ENCODE measurements at places on chromosomes 7 and 10. TPM values are rescaled to one million over a fixed set of nuclear protein-coding genes. Genes with fewer than 3 reads are reported as not detected.

- H3K4me1 ChIP-seq, result no peaks in the 10 kb centered on the region
- H3K4me3 ChIP-seq, result no peak overlapping the region
- H3K27me3 ChIP-seq, result no peaks in the 10 kb centered on the region
- H3K27ac ChIP-seq, result no peak overlapping the region
- H3K36me3 ChIP-seq, result no peaks in the 10 kb centered on the region
Measured at GRCh38 chr7:33155811-33156210, 26.4 kb downstream of the BBS9 start.

OR9A2 gene
- polyA plus RNA-seq, result not detected

TRPV5 gene
- not detected for polyA plus RNA-seq

DNA sequence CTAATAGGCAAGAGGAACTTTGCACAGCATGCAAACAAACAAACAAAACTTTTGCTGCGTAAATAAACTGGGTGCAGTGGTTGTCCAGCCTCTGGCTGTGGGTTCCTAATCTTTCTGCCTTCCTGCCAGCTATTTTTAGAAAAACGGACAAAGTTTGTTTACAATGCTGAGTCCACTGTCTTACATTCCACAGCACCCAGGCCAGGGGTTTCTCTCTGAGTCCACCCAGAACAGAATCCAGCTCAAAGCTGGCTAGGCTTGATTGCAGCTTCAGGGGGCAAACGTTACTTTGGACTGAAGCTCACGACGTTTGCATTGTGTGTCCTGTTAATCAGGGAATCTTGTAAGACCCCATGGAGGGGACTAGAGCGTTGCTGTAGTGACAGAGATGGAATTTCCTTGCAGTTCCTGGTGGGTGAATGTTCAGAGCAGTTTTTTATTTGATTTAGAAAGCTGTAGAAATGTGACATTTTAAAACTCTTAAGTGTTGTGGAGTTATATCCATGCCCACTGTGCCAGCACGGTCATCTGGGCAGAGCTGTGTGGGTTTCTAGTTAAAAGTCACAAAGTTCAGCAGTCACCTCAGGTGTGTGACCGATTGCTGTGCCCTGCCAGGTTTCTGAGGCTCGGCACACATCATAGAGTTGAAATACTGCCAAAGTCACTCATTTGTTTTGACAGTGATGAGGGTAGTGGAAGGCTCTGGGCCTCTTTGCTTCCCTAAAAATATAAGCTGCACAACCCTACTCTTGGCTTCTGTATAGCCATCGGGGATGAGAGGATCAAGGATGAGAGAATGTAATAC is 247.0 kb downstream of the STK31 start:
- H3K4me1 ChIP-seq, result no peaks in the 10 kb centered on the region
- no peak overlapping the region for H3K27ac ChIP-seq
- DNase-seq, result no peak
- H3K4me3 ChIP-seq, result no peak overlapping the region

SEMA4G gene
- polyA plus RNA-seq, result 0.63 TPM

DNA sequence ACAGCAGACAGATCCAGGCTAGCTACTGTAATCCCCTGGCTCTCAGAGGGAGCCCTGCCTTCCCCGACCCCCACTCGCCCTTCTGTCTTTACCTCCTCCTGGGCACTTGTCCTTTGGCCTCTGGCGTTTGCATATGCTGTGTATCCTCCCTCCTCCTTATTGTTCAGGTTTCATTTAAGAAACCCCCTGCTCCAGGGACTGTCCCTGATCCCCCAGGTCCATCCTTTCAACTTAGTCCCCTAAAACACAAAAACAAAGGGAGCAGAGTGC is 25.7 kb downstream of the GRID1 start:
- no peak for DNase-seq
- H3K27ac ChIP-seq, result no peak overlapping the region
- no peaks in the 10 kb centered on the region for H3K36me3 ChIP-seq
- no peaks in the 10 kb centered on the region for H3K27me3 ChIP-seq
- H3K4me3 ChIP-seq, result no peak overlapping the region

CXCL12 gene
- 0.86 TPM for polyA plus RNA-seq
